ENCODE measurements at places on chromosomes 4 and X.

DNA sequence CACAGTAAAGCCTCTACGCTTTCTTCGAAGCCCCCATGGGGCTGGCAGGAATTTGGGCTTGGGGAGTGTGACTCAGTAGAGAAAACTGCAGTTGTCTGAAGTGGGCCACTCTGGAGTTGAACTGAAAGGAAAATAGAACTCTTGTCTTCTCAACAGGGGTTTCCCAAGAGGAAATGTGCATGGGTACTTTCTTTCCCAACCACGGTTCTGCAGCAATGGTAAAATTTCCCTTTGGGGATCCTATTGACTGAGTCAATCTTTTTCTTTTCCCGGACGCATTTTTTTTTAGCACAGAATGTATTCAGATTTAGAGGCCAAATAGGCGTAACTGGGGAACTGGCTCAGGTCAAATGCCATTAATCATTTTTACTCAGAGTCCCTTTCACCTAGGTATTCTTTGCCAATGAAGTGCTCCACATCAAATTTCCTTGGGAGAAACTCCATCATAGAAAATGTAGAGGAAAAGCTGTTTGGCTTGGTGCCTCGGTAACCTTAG lies 269.3 kb downstream of the STIM2 start:
- DNase-seq, result no peak

GRCh38 chr4:165971446-165971845 lies 98.4 kb downstream of the TLL1 start:
- no peak for DNase-seq

DNA sequence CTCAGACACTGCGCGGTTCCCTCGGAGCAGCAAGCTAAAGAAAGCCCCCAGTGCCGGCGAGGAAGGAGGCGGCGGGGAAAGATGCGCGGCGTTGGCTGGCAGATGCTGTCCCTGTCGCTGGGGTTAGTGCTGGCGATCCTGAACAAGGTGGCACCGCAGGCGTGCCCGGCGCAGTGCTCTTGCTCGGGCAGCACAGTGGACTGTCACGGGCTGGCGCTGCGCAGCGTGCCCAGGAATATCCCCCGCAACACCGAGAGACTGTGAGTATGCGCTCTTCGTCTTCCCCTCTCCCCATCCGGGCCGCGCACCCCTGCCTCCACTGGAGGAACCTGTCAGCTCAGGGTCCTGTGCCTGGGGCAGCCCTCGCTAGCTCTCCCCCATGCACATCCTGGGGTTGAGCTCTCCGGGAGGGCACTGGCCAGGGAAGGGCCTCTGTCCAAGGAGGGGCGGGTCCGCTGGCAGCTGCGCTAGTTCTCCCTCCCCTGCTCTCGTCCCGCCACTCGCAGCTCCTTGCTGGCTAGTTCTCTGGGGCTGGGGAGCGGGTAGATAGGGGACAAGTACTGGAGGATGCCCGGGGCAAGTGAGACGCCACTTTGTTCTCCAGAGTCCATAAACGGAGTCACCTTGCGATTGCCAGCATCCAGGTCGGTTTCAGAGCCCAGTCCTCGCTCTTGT lies 2.2 kb downstream of the SLIT2 start:
- no peak for DNase-seq

DNA sequence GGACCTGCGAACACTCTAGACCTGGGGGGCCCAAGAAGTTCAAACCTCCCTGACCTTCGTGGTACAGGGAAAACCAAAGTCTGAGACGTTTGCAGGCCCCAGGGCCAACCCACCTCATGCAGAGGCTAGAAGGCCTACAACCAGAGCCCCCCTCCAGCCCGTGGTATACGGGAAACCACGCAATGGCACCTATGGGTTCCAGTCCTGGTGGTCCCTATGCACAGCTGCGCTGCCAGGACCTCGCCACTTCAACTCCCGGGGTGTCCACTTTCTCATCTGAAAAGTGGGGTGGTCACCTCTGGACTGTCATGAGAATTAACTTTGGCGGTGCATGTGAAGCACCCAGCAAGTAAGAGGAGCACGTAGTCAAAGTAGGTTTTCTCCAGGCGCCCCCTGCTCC lies 8.4 kb upstream of the MSX1 start:
- DNase-seq, result no peak

DNA sequence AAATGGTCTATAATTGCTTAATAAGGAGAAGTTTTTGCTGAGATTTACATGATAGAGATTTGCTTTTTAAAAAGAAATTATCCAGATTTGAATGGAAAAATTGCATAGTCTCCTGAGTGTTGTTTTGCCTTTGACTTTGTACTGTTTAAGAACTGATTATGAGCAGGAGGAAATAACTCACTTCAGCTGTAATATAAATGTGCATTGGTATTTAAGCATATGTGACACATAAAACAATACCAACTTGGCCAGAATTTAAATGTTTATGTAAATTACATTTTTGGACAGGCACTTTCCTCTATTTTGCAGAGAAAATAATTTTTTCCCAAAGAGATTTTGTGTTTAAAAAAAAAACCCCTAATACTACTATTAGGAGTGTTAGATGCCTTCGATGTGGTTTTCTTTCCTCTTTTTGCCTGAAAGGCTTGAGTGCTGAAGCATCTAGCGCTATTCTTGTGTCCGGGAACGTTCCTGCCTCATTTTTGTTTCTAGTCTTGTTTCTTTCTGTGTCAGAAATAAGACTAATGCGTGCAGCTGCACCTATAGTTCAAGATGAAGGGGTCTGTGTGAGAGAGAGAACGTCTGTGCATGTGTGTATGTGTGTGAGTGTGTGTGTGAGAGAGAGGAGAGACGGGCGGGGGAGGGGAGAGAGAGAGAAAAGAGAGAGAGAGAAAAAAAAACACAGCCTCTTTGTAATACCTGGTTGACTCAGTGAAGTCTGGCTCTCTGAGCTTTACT lies 60.8 kb downstream of the TBL1X start:
- no peak for DNase-seq

DNA sequence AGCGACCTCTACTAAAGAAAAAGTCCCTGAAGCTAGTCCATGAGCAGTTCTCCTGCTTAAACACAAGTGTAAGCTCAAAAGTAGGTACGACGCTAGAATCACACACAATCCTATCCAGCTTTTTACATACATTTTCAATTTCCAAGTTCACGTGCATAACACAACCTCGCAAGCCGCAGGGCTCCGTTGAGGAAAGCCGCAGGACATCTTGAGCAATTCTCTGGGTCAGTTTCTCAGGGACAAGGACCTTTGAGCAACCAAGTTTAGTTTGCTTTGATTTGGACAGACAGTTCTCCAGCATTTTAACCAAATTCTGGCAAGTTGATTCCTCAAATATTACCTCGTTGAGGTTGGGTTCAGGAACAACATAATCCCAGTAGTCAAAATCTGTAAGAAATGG lies 2.5 kb downstream of the DDIT4L start:
- no peak for DNase-seq

DNA sequence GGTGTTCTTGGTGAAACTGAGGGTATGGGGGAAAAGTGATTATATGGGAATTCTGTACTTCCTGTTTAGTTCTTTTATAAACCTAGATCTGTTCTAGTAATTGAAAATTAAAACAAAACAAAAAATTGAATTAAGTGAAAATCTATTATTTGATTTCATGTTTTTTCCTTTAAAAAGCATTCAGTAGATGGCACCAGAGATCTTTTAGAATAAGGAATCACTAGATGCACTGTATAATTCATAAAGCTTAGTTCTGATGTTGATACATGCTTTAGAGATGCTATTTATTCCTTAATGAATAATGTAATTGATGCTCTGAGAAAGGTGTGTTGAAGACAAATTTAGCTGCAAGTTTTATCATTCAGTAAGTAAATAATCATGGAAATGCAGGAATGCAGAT lies 87.3 kb downstream of the LCORL start:
- DNase-seq, result no peak

- DNase-seq, result no peak
Measured at GRCh38 chr4:47776353-47776752, 61.5 kb downstream of the CORIN start.

GRCh38 chr4:4284827-4285618 lies 4.9 kb downstream of the LYAR start:
- no peak for DNase-seq

GRCh38 chrX:155983326-155983725 lies 14.2 kb upstream of the IL9R start:
- no peak for DNase-seq

- no peak for DNase-seq
Measured at GRCh38 chr4:107392951-107393350, 327.1 kb downstream of the PAPSS1 start.

DNA sequence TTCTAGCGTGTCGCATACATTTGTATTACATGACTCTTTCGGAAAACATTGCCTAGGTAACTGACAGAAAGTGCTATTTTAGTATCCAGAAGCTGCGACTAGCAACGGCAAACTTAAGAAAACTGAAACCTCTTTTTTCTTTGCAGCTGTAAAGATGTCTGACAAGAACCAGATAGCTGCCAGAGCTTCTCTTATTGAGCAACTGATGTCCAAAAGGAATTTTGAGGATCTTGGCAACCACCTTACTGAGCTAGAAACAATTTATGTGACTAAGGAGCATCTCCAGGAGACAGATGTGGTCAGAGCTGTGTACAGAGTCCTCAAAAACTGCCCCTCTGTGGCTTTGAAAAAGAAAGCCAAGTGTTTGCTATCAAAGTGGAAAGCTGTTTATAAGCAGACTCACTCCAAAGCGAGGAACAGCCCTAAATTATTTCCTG lies 9.4 kb downstream of the TCEANC start:
- no peak for DNase-seq

GRCh38 chr4:3851881-3852280 lies 85.7 kb downstream of the ADRA2C start:
- no peak for DNase-seq

DNA sequence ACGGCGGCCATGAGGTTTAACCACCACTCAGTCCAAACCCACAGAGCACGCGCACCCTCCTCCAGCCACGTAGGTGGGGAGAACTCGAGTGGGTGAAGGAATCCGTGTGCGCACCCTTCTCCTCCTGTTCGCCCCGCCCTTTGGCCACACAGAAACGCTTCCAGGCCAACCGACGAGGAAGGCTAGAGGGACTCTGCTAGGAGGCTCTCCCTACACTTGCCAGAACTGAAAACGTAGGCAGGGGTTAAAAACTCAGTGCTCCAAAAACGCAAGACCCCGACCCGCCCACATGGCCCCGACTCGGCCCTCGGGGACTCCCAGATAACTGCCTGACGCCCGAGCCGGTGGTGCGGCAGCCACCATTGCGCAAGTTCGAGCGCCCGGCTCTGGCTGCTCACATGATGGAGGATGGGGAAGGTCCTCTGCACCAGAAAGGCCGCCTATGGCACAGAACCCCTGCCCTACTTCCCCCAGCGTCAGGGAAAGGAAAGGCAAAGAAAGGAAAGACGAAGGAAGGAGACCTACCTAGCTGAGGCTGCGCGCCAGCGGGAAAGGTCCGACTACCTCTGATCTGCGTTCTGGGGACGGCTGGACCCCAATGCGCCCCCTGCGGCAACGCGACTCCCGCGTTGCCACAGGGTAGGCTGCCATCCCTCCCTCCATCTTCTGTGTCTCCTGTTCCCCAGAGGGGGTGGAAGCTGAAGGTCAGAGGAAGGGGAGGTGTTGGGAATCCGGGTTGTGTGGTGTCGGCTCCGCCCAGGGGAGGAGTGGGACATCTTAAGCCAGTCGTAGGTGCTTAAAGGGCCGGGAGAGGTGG lies 201.9 kb upstream of the AGTR2 start:
- no peak for DNase-seq

Data from activated naive CD8-positive, alpha-beta T cell treated with anti-CD3 and anti-CD28 coated beads, Interleukin-2, amount 50 U/mL, for 24 hours (primary cell).